ENCODE measurements at places on chromosomes 6 and 20.

GRCh38 chr6:158803733-158804143 is 15.4 kb downstream of the EZR start:
- ATAC-seq, result peak; percentile 83

- ATAC-seq, result no peak
These were observed 97.1 kb upstream of the FLRT3 start for GRCh38 chr20:14434384-14435136.

GRCh38 chr6:15352220-15352619 is 106.4 kb downstream of the JARID2 start:
- ATAC-seq, result peak; percentile 25

DNA sequence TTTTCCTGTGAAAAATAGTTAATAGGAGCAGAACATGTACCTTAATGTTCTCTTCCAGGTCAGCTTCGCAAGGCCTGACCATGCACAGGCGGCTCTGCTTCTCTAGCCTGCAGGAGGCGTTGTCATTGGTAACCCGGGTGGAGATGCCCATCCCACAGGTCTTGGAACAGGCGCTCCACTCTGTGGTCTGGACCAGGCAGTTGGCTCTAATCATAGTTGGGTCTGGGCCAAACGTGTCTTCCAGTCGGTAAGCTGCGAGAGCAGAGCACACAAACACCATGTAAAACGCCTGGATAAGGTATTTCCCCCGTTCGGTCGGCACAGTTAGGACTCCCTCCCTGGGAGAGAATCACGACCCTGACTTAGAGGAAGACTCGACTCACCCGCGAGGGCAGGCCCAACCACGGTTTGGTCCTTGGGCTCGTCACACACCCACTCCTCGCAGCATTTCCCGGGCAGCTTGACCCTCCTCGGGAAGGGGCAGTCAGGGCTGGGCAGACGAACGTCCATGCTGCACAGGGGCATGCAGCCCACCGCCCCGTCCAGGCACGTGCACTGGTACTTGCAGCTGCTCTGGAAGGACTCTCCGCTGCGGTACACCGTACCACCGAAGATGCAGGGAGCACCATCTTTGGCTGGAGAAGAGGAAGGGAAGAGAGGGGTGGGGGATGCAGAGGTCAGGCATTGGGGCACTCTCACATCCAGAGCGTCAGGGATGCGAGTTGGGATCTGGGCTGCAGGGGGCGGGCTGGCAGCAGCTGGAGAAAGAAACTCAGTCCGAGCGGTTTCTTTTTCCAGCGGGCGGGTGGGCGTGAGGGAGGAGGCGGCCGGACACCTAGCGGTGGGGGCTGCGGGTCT is 1.0 kb downstream of the CCN2 start:
- ATAC-seq, result peak; percentile 23

DNA sequence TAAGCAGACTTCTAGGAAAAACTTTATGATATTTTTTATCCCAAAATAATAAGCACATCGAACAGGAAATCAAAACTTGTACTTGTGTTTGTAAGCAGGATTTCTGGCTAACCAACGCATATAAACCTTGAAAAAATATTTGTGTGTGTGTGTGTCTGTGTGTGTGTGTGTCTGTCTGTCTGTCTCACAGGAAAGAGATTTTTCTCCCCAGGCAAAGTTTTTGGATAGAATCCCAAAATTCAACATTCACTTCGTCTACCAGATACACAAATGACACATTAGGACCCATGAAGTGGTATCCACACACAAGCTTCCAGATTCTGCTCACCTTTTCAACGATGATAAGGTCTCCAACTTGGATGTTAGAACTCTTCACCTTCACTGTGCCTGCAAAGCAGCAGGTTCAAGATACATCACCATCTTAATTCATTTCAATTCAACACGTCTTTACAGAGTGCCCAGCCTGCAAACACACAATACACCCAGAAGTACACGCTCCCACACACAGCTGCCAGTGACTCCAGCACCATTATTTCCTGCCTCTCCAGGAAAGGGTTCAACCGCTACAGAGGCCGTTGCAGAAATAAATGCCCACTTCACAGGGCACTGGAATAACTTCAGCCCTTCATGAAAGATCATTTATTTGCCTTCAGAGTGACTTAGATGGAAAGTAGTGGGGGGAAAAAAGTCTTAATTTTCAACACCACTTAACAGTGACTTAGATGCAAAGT is 70.9 kb downstream of the ATP9A start:
- no peak for ATAC-seq

DNA sequence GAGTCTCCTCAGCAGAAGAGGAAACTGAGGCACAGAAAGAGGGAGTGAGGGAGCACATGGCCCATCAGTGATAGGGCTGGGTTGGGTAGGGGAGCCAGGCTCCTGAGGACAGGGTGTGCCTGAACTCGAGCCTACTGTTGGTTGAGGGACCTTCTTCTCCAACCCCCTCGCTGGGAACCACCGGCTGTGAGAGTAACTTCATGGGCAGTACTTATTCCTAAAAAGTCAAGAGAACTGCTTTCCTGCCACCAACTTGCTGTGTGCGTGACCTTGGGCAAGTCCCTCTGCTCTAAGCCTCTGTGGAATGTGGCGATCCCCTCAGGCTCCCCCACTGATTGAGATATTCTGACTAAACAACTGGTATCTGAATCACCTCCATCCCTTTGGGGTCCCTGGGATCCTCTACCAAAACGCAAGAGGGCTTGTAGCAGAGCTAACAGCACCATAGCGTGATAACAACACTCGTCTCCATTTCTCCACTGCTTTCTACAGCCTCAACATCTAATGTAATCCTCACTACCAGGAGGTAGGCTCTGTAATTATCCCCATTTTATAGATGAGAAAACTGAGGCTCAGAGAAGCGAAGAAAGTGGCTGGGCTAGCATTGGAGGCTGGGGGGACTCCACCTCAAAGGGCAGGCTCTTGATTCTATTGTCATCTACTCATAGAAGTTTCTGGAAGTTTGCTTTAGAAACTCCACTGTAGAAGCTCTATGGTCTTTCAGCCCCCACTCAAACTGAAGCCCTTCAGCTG is 76.0 kb downstream of the JPH2 start:
- no peak for ATAC-seq

DNA sequence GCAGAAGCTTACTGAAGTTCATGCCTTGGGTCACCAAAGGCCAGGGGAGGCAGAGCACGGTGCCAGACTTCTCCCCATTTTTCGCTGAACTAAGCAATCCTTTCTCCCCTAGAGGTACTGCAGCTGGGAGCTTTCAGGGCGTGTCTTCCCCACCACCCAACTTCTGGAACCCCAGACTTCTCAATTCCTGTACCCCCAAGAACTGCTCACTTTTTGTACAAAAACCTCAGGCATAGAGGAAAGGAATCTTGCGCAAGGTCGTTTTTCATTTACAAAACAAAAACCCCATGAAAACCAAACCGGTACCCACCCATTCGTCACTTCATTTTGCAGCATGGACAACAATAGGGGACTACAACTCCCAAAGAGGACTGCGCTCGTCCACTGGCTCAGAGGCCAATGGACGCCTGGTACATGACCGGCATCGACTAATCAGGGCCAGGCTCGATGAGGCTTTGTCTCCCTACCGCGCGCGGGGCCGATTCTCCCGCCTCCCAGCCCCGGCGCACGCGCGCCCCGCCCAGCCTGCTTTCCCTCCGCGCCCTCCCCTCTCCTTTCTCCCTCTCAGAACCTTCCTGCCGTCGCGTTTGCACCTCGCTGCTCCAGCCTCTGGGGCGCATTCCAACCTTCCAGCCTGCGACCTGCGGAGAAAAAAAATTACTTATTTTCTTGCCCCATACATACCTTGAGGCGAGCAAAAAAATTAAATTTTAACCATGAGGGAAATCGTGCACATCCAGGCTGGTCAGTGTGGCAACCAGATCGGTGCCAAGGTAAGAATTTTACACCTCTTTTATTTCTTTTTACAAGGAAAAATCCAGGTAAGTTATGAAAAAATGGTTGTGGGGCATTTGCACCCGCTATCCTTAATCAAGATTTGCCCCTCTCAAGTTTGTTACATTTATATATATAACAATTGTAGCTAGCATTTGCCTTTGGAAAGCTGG is at the start of gene TUBB:
TSS of gene TUBB (plus strand) at position 562 of the 947 bp plus-strand sequence. CDS start at position 717, 155 bp downstream.
- peak; percentile 67 for ATAC-seq

DNA sequence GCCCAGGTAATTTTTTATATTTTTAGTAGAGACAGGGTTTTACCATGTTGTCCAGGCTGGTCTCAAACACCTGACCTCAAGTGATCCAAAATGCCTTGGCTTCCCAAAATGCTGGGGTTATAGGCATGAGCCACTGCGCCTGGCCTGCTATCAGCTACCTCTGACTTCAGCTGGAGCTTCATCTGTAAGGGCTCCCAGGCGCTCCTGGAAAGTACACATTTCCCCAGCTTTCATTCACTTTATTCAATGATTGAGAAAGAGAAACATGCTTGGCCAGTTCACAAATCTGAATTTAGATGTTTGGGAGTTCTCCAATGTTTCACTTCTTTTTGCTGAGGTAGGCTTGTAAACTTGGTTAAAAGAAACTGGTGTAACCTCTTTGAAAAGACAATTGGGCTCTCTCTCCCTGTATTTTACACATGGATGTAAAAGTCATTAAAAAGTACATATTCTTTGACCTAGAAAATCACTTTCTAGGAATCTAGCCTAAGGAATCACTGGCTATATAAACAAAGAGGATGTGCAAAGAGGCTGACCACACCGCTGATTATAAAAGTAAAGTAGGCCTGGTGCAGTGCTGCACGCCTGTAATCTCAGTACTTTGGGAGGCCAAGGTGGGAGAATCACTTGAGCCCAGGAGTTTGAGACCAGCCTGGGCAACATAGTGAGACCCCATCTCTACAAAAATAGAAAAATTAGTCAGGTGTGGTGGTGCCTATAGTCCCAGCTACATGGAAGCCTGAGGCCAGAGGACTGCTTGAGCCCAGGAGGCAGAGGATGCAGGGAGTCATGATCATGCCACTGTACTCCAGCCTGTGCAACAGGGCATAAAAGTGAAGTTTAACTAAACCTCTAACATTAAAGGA is 128.9 kb downstream of the BACH2 start:
- no peak for ATAC-seq

Data from activated T-helper 17 cell treated with anti-CD3 and anti-CD28 coated beads, Interleukin-2, amount 50 U/mL, for 72 hours (primary cell).